ENCODE measurements at places on chromosomes 7 and 10.

GRCh38 chr10:1923586-1923985 lies 186.3 kb upstream of the ADARB2 start:
- DNase-seq = no peak

DNA sequence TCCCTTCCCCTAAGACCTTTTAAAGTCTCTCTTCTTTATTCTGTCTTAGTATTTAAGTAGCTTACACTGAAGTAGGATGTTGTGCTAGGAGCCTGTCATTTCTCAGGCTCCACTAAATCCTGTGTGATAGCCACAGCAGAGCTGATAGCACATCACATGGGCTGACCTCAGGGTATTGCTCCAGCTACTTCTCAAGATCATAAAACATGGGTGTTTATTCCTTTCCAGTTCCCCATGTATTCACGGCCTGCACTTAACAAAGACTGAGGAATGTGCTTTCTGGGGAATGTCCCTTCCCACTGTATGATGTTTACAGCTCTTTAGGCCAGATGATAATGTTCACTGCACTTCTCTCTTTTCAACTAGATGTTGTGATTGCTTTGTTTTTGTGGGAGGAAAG lies 1086.8 kb downstream of the KCNMA1 start:
- DNase-seq = no peak

DNA sequence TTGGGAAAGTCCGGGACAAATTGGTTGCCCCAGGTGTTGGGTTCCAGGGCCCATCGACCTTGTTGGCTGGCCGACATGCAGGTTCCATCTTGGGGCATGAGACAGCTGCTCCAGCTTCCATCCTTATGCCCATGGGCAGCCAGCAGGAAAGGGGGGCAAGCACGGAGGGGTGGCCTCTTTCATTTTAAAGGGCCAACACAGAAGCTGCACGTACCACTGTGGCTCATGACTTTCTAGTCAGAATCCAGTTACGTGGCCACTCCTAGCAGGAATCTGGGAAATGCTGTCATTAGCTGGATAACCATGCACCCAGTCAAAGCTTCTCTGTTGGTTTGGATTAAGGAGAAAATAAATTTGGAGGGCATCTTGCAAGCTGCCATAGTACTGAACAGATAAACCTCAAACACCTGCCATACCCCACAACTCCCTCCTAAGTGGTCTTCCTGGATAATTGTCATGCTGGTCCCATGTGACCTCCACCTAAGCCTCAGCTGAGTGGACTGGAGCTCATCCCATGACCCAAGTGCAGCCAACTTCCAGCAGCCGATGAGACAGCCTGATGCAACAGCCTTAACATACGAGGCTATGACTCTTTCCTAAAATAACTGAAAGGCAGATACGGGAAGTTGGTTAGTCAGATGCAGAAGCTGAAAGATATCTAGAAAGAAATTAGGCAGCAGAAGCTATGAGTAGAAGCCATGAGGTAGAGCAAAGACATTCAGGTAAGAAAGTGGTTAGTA lies 21.4 kb upstream of the GSDME start:
- no peak for DNase-seq

DNA sequence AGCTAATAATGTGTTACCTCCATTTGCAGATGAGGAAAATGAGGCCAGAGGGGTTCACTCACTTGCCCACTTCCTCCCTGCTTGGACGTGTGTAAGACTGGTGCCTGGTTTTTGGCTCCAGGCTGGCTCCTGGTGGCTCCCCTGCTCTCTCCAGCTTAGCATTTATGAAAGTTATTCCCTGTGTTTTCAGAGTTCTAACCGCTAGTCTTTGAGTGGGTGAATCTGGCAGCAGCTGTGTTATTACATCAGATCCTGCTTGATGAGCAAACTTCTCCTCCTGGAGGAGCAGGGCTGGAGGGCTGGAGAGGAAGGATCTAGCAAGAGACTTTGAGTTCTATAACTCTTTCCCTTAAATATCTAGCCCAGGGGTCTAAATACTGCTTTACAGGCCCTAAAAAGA lies 80.9 kb upstream of the AGBL3 start:
- DNase-seq = no peak

- DNase-seq = no peak
Observed at GRCh38 chr7:7321681-7322080, 139.3 kb downstream of the C1GALT1 start.

DNA sequence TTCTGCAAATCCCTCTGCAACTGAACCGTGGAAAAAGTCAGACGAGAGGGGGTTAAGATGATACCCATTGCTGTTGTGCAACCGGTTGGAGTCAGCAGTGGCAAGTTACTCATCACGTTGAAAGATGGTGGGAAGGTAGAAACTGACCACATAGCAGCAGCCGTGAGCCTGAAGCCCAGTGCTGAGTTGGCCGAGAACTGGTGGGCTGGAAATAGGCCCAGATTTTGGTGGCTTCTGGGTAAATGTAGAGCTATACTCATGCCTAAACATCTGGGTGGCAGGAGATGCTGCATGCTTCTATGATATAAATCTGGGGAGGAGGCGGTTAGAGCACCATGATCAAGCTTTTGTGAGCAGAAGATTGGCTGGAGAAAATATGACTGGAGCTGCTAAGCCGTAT lies 78.6 kb downstream of the ARL5B start:
- no peak for DNase-seq

GRCh38 chr7:35424869-35425495 lies 171.1 kb upstream of the TBX20 start:
- peak; percentile 45 for DNase-seq

- peak; percentile 73 for DNase-seq
Observed at GRCh38 chr10:22427890-22428571, 82.7 kb downstream of the SPAG6 start.

DNA sequence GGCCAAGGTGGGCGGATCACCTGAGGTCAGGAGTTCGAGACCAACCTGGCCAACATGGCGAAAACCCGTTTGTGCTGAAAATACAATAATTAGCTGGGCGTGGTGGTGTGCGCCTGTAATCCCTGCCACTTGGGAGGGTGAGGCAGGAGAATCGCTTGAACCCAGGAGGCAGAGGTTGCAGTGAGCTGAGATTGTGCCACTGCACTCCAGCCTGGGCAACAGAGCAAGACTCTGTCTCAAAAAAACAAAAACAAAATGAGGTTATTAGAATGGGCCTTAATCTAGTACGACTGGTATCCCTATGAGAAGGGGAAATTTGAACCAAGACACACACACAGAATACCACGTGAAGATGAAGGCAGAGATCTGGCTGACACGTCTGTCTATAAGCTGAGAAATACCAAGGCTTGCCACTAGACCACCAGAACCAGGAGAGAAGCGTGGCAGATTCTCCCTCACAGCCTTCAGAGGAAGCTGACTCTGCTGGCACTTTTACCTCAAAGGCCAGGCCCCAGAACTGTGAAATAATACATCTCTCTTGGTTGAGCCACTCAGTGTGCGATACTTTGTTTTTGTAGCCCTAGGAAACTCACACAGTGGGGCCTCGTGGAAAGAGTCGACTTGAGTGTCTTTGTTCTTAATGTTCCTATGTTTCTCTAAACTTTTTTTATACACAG lies 59.6 kb downstream of the TMEM209 start:
- DNase-seq = no peak

GRCh38 chr10:129642427-129642826 lies 175.4 kb downstream of the MGMT start:
- no peak for DNase-seq

DNA sequence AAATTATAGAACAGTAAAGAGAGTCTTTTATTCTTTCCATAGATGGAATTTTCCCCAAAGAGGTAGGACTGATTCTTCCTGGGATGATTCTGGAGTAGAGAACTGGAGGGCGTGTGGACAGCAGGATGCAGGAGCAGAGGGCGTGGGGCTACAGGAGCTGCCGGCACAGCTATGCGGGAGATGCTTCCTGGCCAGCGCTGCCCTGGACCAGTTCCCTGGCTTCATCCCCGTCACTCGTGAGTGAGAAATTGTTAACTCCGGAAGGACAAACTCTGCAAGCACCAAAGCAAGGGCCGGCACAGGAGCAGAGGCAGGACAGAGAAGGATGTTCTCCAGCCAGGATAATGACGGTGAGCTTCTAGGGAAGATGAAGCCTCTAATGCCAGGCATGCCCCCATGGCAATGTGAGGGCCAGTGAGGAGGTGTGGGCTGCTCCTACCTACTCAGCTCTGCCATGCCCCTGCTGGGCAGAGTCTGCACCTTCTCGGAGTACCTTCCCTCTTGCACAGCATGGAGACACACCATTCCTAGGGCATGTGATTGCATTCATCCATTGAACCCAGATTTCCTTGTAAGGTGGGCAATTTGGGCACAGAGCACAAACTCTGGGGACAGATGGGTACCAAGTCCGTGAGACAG lies 760.9 kb upstream of the IGFBP3 start:
- DNase-seq = no peak

GRCh38 chr10:24793648-24794379 lies 70.1 kb upstream of the ARHGAP21 start:
- DNase-seq = no peak

DNA sequence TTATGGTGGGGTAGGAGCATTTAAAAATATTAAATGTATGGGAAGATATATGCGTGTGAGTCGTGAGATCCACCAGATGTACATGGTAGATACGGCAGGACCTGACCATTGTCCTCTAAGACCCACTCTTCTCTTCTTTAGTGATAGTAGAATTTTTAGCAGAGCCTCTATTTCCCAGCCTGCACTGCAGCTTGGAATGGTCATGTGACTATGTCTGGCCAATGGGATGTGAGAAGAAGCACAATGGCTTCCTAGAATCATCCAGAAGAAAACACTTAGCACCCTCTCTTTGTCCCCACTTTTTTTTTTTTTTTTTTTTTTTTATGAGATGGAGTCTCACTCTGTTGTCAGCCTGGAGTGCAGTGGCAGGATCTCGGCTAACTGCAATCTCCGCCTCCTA lies 86.6 kb upstream of the CYTH3 start:
- DNase-seq = peak; percentile 5

- DNase-seq = no peak
Observed at GRCh38 chr10:14304046-14304445, 26.7 kb downstream of the FRMD4A start.

All from NCI-H2171 (cell line).